PC-3 (cell line): ENCODE measurements at places on chromosomes 6 and 20. TPM values are rescaled to one million over a fixed set of nuclear protein-coding genes. Genes with fewer than 3 reads are reported as not detected.

DNA sequence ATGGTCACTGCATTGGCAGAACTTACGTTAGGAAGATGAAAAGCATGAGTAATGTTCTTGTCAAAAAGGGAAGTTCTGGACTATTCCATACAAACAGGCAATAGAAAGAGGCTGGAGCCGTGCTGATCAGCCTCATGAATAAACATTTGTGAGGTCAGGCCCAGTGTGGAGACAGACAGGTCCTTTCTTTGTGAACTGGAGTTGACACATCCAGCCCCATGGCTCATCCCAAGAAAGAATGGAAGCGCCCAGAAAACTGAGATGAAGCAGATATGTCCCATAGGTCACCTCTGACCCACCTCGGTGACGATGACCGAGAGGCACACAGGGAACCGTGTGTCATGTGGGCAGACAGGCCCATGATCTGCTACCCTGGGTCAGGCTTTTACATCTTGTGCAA, 276.0 kb upstream of the SGK1 start:
- DNase-seq = no peak

GRCh38 chr6:11072101-11072500, 21.5 kb upstream of the SMIM13 start:
- no peak for DNase-seq

- peak; percentile 96 for DNase-seq
These were observed 27.1 kb downstream of the CDS2 start for GRCh38 chr20:5153612-5154542.

DNA sequence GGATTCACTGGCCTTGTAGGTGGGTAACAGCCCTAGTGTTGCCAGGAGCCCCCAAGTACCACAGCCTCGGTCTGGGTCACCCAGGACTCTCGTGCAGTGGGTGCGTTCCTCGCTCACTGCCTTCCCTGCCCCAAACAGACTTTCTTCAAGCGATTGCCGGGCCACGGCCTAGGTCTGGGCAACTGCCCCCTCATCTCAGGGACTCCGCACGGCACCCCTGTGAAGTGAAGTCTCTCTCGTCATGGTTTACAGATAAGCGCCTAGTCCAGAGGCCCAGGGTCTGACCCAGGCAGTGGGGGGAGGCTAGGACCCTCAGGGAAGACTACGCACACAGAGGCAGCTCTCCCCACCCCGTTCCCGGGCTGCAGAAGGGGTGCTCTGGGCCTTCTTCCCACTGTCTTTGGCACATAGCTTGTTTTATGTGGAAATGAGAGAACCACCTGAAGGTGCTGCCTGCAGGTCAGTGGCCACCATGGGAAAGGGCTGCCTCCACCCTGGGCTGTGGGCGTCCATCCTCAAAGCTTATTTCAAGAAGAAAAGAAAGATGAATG, 220.8 kb downstream of the ERMARD start:
- no peak for DNase-seq

GRCh38 chr20:23296841-23297701, 53.5 kb upstream of the NXT1 start:
- no peak for DNase-seq

DNA sequence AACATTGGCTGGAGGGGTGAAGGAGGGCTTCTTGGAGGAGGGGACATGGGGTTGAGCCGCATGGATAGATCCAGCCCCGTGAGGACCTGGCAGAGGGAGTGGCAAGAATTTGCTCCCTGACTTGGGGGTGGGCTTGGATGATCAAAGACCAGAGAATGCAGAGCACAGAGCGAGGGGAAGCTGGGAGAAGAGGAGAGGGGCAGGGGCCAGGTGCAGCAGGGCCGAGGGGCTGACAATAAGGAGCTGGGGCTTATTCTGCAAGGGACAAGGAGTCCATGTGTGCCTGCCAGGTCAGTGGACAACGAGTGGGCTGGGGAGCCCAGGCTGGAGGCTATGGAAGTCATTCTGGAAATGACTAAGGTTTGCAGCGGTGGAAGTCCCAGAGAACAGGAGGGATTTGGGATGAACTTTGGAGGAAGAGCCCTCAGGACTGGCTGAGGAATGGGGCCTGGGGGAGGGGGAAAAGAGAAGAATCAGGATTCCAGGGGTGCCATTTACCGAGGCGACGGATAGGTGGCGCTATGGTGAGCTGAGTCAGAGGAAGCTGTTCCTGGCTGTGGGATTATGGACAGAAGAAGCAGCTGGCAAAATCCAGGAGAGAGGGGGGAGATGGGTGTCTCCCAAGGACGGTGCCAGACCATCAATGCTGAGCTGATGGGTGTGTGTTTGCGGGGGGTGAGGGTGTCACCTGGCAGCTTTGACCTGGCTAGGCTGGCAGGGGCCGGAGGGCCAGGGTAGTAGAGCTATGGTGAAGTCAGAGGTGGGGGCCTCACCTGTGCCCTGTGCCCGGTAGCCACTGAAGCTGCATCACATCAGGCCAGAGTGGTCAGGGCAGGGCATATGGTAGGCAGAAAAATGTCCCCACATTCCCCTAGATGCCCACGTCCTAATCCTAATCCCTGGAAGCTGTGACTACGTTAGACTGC, 7.8 kb downstream of the KCNG1 start:
- DNase-seq = peak; percentile 90

DNA sequence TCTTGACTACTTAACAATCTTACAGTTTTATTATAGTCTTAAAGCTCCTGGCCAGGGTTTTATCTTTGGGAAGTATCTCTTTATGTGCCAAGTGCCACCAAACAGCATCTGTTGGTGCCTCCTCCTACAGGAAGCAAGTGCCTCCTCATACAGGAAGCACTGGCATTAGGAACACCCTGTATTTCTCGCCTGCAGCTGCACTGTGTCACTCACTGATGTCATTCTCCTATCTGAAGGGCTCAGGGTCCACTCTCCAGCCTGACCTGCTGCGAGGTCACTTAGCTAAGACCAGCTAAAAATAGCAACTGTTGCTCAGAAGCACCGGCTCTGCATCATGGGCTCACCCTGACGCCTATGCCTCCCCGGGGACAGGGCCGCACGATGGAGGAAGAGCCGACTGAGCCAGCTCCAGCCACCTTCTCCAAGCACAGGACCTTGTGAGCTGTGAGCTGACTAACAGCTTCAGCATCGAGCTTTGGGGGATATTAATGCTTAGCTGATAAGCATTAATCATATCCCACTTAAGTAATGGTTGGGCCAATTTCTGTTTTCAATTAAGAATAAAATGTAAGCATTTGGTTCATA, 66.3 kb upstream of the CD93 start:
- no peak for DNase-seq

- no peak for DNase-seq
These were observed 36.0 kb downstream of the REV3L start for GRCh38 chr6:111447051-111447450.

The SLCO4A1 gene
- total RNA-seq = 161 and 162 TPM in 2 replicates

The NKAPL gene
- total RNA-seq = not detected in 2 replicates

The SLC17A2 gene
- total RNA-seq = not detected in 2 replicates

The PMEPA1 gene
- total RNA-seq = 21.9 and 29.3 TPM in 2 replicates

The UNC5CL gene
- 0.58 and 1.4 TPM in 2 replicates for total RNA-seq

The ENPP1 gene
- 4.4 and 5.1 TPM in 2 replicates for total RNA-seq
